Activated T-cell treated with anti-CD3 and anti-CD28 coated beads for 1 hour (primary cell): ENCODE measurements at places on chromosomes 2 and 18.

DNA sequence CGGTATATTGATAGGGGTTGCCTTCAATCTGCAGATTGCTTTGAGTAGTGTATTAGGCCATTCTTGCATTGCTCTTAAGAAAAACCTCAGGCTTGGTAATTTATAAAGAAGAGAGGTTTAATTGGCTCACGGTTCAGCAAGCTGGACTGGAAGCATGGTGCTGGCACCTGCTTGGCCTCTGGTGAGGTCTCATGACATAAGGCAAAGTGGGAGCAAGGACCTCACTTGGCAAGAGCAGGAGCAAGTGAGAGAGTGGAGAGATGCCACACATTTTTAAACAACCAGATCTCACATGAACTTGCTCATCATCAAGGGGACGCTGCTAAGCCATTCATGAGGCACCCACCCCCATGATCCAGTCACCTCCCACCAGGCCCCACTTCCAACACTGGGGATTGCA lies 4.9 kb downstream of the MAP3K2 start:
- no peak for DNase-seq

- DNase-seq, result no peak
These were observed 1830.9 kb upstream of the PIK3C3 start for GRCh38 chr18:40124107-40124506.

- DNase-seq, result no peak
These were observed 6.2 kb downstream of the HES6 start for GRCh38 chr2:238233625-238234024.

- no peak for DNase-seq
These were observed 4.3 kb downstream of the C2orf68 start for GRCh38 chr2:85607268-85608215.

DNA sequence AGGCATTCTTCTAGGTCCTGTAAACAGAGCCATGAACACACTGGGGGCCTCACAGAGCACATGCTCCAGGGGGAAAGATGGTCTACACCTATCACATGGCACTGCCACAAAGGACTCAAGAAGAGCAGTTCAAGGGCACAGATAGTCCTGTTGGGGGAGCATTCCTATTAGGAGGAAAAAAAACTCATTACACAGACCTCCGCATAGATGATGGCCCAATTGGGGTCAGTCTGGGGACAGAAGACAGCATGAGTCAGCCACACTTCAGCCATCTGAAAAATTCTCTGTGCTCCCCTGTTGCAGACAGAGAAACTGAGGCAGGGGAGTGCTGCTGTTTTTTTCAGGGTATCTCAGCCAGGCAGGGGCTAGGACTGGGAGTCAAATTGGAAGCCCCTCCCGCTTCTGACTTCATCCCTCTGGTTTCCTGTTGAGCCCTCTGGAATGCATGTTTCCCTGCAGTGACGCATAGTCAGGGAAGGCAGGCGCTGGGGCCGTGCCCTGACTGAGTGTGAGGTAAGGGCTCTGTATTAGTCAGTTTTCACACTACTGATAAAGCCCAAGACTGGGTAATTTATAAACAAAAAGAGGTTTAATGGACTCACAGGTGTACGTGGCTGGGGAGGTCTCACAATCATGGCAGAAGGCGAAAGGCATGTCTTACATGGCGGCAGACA lies 67.9 kb downstream of the RHOB start:
- no peak for DNase-seq

- no peak for DNase-seq
These were observed 85.3 kb downstream of the CYP26B1 start for GRCh38 chr2:72062336-72062735.

- no peak for DNase-seq
These were observed 99.8 kb downstream of the AKAIN1 start for GRCh38 chr18:5097116-5097703.

DNA sequence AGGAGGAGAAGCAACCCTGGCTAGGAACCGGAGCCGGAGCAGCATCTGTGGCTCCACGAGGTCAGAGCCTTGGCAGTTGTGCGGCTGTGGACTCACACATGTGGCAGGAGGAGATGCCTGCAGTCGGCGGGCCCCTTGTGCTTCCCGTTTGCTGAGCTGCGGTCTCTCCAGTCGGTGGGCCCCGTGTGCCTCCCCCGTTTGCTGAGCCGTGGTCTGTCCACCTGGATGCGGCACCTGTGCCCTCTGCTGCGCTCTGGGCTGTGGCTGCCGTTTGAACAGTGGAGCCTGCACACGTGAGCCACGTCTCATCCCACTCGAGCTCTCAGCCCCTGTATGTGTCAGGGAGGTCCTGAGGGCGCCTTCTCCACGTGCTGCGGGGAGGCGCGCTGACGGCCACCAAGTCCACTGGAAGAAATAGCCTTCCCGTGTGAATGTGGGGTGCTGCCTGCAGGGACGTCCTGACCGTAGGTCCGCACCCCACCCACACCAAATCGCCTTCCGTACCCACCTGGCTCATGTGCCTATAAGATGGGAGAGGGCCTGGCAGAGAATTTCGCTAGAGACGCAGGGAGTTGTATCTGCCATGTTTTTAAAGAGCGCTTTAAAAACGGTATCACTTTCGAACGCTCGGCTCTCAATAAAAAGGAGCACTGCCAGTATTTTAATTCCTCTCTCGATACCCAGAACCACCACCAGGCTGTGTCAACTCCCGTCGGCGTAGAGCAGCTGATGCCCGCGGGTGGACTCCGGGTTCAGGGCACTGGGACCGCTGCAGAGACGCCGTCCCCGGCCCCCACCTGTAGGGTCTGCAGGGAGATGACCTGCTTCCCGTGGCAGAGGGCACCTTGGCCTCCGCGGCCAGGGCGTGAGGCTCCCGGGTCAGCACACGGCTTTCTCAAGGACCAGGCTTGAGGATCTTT lies 117.0 kb downstream of the NFATC1 start:
- no peak for DNase-seq

DNA sequence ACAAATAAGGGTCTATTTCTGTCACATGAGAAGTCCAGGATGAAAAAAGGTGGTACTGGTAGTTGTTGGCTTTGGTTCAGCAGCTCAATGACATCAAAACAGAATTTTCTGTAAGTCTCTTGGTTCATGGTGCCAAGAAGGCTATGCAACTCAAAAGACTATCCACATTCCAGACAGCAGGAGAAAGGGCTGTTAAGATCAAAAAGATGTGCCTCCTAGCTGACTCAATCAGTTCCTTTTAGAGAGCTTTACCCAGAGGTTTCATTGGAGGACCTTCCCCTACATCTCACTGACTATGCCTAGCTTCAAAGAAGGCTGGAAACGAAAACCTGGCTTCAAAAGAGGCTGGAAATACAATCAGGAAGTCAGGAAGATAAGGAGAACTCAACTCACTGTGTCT lies 98.0 kb downstream of the DYM start:
- DNase-seq, result no peak
